T follicular helper cell (primary cell): ENCODE measurements at places on chromosomes 1 and 21.

DNA sequence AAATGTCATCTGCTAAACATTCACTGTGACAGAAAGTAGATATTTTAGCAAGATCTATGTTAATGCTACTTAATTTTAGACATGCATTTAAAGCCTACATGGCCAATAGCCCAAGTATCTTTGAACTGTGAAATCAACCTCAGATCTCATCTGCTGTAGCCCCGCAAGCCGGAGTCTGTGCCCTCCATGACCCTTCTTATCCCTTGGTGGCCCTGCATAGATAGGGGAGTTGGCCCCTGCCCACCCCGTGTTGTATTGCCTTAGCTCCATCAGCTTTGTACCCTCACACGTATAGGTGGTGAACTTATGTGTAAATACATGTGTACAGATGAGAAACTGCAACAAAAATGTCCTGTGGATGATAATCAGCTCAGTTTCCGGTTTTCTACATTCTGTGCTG, 18.5 kb downstream of the ATP5PO start:
- DNase-seq = no peak

- no peak for DNase-seq
Observed at GRCh38 chr1:176799327-176799726, 336.4 kb downstream of the PAPPA2 start.

DNA sequence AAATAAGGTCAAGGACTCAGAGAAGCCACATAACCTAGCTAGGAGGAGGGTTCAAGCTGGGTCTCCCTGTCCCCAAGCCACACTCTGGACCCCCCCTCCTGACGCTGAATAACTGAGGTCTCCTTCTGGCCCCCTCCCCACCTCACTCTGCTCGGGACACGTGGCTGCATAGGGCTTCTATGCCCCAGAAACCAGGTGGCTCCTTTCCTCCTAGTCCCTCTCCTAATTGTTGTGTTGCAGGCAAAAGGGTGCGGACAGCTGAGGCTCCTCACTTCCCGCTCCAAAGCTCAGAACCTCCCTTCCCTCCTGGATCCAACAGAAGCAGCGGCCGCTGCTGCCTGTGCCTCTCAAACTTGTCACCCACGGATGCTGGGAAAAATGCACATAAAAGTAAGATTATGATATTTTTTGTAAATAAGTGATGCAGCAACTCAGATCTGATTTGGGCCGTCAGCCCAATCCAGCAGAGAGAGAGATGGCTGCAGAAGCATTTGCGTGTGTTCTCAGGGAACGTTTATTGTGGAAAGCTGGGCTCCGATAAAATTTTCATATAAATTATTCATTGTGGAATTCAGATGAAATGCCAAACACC, 40.8 kb upstream of the C1orf174 start:
- no peak for DNase-seq

DNA sequence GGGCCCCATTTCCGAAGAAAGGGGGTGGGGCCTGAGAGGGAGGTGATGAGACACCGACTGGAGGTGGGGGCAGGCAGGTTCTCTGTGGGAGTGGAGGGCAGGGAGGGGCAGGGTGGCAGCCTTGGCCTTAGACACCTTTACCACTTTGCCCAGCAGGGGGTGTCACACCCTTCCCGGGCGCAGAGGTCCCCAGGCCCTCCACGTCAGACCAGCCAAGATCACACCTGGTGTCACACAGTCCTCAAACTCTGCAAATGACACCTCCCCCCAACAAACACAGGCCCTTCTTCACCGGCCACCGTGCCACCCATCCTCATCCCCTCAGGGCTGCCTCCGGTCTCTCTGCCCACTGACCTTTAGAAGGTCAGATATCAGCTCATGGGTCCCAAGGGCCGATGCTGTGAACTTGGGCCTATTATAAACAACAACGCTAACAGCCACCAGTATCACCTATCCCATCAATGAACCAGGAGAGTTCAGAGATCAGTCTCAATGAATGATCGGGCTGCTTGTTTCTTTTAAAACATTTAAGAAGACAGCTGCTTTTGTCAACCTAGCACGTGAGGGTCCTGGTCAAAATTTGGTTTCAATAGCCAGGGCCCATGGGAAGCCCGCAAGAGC, 103.9 kb downstream of the CASZ1 start:
- DNase-seq = peak; percentile 53

GRCh38 chr1:103326595-103326994, 198.9 kb upstream of the RNPC3 start:
- DNase-seq = no peak

- DNase-seq = no peak
Observed at GRCh38 chr1:204929487-204930154, 59.0 kb downstream of the NFASC start.

DNA sequence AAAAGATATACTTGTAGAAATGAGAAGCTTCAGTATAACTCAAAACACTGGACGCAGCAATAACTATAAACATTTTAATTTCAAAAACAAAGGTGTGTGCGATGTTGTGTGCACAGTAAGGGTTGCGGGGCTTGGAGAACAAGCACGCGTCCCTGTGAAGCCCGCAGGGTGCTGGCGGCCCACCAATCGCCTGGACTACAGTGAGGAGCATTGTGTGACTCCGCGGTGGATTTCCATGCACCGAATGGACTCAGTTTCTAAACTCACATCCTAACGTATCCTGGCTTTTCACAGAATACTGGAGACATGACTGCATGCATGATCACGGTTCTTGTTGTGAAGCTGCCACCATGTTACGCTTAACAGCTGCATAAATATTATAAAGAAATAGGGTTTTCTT, 33.0 kb downstream of the NTPCR start:
- no peak for DNase-seq

GRCh38 chr21:36236052-36236730, 79.6 kb downstream of the DOP1B start:
- no peak for DNase-seq

GRCh38 chr1:198493329-198493728, 47.2 kb downstream of the ATP6V1G3 start:
- no peak for DNase-seq

- DNase-seq = no peak
Observed at GRCh38 chr1:97911266-97912215, 9.3 kb downstream of the DPYD start.

DNA sequence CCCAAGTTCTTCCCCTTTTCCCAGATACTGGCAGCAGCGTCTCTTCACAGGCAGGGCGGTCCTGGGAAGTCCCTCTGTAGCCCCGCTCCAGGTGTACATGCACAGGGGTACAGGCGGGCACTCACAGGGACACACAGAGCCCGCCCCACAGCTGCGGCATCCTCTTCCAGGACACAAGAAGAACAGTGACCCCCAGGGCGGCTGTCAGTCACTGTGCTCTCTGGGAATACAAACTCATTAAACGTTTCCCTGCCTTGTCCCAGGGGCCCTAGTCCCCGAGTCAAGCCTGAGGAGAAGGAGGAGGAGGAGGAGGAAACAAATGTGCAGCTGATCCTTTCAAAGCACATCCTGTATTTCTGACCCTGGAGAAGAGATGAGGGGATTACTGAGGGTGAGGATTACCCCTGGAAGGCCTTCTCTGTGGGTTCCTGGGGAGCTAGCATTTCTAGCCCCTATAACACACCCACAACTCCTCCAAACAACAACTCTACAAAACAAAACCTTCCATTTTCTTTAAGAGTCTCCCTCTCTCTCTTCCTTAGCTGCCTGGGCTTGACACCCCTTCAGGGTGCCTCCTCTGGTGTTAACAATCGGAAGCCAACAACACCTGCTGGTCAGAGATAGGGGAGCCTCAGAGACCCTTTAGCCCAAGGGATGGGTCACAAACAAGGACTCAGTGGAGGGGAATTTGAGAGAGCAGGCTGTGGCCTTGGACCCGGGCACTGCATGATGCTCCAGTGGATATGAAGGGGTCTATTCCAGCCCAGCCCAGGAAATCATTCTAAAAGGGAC, 28.4 kb upstream of the DMBX1 start:
- DNase-seq = no peak

DNA sequence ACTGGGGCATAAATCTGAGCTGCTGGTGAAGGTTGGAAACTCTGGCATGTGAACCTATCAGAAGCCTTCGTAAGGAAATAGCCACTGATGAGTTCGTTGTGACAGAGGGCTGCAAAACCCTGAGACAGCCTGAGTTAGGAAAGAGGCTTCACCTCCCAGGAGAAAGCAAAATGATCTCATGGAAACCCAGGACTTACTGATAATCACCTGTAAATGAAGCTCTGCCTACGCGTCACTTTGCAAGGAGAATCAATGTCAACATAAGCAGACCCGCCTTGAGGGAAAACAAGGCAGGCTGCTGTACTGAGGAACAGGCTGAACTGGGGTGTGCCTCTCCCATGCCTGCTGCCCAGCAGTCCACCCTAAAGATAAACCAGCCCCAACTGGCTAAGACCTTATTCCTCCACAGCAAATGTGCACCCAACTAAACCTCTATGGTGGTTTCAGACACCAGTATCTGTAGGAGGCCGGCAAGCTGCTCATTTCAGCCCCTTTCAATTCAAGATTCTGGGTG, 46.8 kb upstream of the SLC44A3 start:
- DNase-seq = no peak

DNA sequence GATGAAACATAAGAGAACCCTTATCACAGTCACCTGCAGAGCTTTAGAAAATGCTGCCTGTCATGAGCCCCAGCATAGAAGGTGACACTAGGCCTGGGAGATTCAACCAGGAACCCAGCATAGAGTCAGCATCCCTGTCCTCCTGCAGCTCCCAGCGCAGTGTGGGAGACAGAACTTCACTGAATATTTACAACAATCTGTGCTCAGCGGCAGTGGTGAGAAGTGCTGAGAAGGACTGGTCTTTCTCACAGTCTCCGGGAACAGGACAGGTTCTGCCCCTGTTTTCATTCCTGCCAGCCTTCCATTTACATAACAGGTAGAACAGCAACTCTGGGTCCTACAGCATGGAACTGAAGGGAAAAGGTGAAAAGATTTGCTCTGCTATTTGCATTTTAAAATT, 83.5 kb upstream of the GADD45A start:
- no peak for DNase-seq

DNA sequence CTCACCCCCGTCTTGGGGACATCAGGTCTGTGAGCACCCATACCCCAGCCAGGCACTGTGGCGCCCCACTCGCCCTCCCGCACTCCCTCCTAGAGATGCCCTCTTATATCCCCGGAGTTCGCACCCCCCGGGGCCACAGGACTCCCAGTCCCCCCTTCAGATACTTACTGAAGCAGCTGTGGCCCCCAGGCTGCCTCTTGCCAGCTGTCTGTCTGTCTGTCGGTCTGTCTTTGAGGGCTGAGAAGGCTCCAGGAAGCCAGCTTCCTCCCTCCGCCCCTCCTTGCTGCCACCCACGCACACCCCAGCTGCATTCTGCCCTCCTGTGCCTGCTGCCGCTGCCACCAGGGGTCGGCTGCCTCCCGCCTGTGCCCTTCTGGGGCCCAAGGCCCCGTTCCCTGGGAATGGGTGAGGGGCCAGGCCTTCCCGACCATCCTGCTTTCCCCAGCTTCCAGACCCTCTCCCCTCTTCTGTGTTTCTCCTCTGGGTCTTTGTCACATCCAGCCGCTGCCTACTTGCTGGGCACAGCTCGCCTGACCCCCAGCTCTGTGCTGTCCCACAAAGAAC, at the start of gene PTPN7:
Gene PTPN7, minus strand, starts transcription at position 226 of the 564 bp plus-strand sequence. CDS start 1,200 bp downstream, outside the sequence.
- peak; percentile 64 for DNase-seq

DNA sequence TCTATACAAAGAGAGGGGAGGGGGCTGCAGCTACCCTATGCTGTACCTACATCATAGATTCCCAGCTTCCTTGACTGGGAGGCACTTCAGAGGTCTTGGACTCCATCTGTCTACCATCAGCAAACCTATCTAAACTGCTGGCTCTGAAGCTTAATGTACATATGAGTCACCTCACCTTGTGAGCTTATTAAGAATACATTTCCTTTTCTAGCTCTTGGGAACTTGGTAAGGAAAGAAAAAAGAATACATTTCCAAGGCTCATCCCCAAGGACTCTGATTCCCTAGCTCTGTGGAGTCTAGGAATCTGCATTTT, 50.0 kb upstream of the PRELP start:
- no peak for DNase-seq

- no peak for DNase-seq
Observed at GRCh38 chr1:75133750-75134646, at the start of gene LHX8. Gene LHX8, plus strand, starts transcription at chr1:75134388. Its CDS starts 2,227 bp downstream, at chr1:75136615.

GRCh38 chr1:86953167-86953566, 38.7 kb downstream of the HS2ST1 start:
- DNase-seq = no peak

DNA sequence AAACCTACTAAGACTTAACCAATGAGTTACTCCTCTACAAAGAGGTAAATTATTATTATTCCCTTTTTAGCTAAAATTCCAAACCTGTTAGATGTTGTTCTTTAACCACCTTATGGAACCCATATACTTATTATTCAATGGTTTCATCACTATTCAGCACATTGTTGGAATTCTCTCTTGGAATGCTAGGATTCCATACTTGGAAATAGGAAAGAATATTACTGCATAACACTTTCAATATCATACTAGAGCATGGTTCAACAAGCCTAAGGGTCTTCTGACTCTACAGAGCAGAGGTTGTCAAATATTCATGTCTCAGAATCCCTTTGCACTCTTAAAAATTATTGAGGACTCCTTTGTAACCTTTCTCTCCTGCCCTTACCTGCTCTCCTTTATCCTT, 69.4 kb downstream of the DEGS1 start:
- DNase-seq = no peak

DNA sequence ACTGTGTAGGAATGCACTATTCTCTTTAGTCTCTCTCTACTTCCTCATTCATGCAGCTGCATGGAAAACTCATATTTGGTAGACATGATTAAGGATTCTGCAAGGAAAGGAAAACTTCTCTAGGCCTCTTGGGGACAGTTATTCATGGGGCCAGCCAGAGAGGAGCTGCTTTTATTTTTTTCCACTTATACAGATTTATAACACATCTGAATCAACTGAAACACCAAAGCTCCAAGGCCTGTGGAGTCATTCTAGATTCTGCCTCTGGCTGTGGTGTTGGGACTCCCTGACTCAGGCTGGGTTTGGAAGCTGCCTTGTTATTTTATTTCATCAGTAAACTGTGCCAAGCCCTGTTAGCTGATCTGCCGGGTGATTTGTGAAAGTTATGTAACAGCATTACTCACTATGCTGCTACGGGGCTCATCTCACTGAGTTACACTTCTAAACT, 83.9 kb upstream of the EDEM3 start:
- no peak for DNase-seq

GRCh38 chr1:9529190-9529589, 10.1 kb upstream of the SLC25A33 start:
- no peak for DNase-seq

- DNase-seq = no peak
Observed at GRCh38 chr1:26703478-26703877, 7.7 kb downstream of the ARID1A start.

DNA sequence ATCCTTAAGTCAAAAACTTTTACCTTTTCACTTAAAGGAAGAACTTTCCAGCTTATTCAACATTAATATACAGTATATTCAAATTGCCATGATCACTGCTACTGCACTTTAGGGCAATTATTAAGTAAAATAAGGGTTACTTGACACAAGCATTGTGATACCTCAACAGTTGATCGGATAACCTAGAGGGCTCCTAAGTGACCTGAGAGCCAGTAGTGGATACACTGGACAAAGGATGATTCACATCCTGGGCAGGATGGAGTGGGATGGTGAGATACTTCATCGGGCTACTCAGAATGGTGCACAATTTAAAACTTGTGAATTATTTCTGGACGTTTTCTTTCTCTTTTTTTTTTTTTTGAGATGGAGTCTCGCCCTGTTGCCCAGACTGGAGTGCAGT, 54.5 kb upstream of the PPM1J start:
- DNase-seq = no peak
